ENCODE measurements at places on chromosomes 2 and 18.

GRCh38 chr2:39469807-39470206 lies 32.7 kb upstream of the MAP4K3 start:
- peak; percentile 70 for DNase-seq

DNA sequence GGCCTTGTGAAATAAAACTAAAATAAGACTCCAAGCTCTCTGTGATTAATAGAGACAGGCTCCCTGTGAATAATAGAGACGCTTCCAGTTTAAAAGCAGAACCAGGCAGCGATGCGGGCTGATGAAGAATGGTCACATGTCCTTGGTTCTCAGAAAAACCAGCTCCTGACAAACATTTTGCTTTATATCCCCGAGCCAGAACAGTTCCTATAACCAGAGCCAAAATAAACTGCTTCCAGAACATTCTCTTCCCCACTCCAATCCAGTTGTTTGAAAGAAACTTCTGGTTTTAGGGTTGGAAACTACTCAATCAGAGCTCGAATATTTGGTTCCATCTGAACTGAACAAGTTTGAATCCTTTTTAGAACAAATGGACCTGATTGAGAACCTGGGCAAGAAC lies 213.7 kb downstream of the TSN start:
- no peak for DNase-seq

DNA sequence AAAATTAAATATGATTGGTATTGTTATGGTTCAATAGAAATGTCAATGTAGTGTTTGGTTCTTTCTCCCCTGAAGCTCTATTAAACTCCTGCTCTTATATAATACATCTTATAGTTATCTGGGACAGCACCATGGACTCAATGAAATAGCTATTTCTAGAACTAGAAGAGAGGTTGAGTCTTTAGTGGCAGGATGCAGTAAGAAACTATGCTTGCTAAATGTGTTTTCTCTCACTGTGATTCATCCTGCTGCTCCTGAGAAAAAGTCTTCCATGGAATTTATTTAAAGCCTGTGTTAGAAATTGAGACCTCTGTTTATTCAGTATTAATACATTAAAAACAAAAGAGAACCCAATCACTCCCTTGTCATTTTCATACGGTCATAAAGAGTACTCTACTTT lies 61.5 kb downstream of the G6PC2 start:
- DNase-seq: no peak

- peak; percentile 68 for DNase-seq
Observed at GRCh38 chr2:151051574-151052220, 210.0 kb downstream of the RBM43 start.

GRCh38 chr18:23143016-23143814 lies 7.9 kb downstream of the CABLES1 start:
- DNase-seq: peak; percentile 85

DNA sequence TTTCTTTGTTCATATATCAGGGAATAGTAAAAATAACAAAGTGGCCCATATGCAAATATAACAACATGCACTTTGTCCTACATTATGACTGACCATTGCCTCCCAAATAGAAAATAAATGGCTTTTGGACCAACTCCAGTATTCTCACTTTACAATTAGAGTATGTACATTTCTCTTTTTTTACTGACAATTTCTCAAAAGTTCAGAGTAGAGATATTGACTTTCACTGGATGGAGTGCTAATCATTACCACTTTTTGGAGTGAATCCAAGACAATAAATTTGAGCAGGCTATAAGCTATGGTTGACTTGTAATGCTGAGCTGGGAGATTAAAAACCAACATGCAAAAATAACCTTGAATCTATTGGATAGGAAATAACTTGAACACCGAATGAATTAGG lies 987.4 kb downstream of the SUCLG1 start:
- peak; percentile 1 for DNase-seq

- DNase-seq: no peak
Observed at GRCh38 chr2:381181-381580, 93.3 kb upstream of the ALKAL2 start.

- DNase-seq: no peak
Observed at GRCh38 chr18:75216911-75217689, 6.5 kb downstream of the TSHZ1 start.

DNA sequence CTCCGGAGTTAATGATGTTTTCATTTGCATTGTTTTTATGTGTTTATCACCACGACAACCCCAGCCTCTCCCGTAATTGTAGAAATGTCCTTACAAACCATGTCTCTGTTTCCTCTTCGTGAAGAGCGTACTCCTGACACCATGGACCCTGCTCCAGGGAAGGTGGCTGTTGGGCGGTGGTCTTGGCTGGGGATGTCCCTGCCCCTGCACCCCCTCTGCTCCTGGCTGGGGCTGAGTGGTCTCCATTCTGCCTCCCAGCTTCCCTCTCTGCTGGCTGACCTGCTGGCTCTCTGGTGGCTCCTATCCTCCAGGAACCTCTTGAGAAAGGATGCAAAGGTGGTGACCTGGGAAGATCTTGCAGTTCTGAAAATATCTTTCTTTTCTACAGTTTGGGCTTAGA lies 81.1 kb downstream of the ASB1 start:
- no peak for DNase-seq

DNA sequence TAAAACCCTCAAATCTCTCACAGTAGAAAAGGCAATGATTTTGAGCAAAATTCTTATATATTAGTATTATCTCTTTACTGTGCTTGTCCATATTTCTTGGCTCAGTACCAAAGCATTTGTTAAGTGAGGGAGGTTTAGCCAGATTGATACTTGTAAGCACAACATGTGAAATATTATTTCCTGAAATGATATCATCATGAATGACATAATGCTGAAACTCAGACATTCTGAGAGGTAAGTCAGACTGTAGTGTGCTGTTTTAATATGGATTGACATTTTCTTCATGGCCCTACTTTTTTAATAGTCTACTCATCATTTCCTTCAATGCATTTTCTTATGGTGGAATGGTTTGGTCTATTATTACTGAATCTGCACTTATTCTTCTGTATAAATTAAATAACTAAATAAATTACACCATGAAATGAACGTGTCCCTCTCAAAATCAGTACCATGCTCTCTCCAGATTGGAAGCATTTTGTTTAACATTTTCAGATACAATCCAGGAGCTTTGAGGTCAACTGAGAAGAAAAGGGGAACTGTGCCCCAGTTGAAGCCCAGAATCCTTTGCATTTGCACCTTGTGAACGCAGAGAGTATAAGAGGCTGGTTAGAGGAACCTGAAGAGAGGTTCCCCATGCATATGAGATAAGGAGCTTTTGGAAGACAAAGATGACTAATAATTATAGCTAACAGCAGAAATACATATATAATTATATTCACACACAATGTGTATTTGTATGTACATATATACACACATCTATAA lies 50.1 kb upstream of the CRACDL start:
- peak; percentile 56 for DNase-seq

- DNase-seq: no peak
Observed at GRCh38 chr2:148459377-148459778, 185.2 kb upstream of the EPC2 start.

DNA sequence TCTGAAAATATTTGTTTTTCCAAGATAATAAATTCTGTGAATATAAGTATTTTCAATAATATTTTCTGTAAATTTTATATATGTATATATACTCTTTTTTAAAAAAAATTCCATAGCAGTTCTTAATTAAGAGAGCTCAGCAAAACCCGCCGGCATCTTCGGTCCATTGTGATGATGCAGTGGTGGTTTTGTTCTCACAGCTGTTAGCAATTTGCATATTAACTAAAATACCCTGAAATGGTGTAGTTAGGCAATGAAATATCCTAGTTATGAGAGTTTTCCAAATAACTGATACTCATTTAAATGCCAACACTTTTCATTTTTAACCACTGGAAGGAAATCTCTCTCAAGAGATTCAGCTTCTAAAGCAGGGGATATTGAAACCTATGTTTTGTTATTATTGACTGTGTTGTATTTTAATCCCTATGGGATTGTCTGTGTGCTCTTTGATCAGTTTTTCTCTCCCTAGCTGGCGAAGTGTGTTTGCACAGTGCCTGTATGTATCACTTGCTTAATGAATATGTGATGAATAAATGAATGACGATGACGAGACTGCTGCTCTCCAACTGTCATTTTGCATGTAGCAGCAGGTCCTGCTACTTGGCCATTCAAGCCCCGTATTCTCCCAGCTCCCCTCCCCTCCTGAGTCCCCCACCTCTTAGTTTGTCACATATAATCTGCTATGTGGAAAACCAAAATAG lies 42.4 kb downstream of the PSMG2 start:
- no peak for DNase-seq

GRCh38 chr2:61354543-61355197 lies 116.2 kb downstream of the USP34 start:
- no peak for DNase-seq

DNA sequence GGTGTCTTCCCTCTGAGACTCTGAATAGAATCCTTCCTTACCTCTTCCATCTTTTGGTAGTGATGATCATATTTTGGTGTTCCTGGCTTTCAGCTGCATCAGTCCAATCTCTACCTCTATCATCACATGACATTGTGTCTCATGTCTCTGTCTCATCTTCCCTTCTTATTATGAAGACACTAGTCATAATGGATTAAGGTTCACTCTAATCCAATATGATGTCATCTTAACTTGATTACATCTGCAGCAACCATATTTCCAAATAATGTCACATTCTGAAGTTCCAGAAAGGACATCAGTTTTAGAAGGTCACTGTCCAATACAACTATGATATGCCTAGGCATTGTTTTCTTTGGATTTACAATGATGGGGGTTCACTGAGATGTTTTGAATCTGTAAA lies 31.5 kb downstream of the CMPK2 start:
- no peak for DNase-seq

- DNase-seq: no peak
Observed at GRCh38 chr2:75186821-75187220, 12.5 kb downstream of the TACR1 start.

- peak; percentile 4 for DNase-seq
Observed at GRCh38 chr18:69838620-69839411, 108.9 kb downstream of the CD226 start.

DNA sequence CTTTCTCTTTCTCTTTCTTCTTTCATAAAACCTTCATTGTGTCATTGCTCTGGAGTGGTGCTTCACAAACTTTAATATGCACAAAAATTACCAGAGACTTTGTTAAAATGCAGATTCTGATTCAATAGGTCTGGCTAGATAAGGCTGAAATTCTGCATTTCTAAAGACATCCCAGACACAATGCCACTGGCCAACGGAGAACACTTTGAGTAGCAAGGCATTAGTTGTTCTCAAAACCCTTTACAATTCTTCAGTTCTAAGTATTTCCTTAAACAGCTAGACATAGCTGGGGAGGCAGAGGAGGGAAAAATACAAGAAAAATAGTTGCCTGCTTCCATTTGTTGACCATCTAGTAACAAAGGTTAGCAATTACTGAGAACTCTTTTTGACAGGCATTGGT lies 101.8 kb upstream of the PIK3C3 start:
- DNase-seq: no peak

GRCh38 chr18:805755-806110 lies 6.3 kb downstream of the YES1 start:
- no peak for DNase-seq

GRCh38 chr2:64711252-64711800 lies 57.6 kb upstream of the SERTAD2 start:
- no peak for DNase-seq

DNA sequence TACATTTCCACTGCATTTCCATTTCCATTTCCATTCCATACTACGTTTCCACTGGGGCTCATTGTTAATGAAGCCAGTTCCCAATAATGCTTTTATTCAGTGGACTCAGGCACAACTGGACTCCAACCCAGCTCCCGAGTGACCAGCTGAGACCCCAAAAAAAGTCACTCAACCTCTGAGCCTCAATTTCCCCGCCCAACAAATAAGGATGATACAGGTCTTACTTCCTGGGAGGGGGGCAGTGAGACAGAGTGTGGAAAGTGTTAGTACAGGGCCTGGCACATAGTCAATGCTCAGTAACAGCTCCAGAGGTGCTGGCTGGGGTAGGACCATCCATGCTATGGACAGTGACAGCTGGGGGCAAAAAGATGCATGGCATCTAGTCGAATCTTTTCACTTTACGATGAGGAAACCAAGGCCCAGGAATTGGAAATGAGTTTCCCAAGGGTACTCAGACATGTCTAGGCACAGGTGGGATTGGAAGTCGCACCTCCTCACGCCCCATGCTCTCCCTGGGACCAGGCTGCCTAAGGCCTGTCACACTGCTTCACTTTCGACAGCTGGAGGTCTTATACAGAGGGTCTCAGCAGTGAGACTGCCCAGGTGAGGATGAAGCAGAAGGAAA lies 226.5 kb downstream of the ANAPC1 start:
- DNase-seq: no peak

- DNase-seq: no peak
Observed at GRCh38 chr2:233416706-233417105, 62.4 kb downstream of the DGKD start.

GRCh38 chr2:152390837-152391236 lies 55.9 kb downstream of the FMNL2 start:
- no peak for DNase-seq

- DNase-seq: no peak
Observed at GRCh38 chr2:229520691-229521096, 193.7 kb downstream of the DNER start.

DNA sequence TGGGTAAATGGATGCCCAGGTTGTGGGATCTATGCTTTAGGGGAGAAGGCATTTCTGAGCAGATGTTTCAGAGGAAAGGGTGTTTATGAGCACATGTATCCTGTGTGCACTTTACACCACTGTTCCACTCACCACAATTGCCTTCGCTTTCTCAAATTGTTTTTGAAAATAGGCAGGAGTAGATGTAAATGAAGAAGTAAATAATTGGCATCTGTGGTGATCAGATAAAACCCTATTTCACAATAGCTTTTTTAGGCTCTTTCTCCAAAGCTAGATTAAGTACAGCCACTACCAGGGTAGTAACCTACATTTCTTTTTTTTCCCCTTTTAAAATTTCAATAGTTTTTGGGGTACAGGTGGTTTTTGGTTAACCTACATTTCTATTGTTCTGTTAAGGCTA lies 40.6 kb downstream of the TMEM178A start:
- no peak for DNase-seq

- DNase-seq: no peak
Observed at GRCh38 chr2:77487074-77487803, 34.9 kb downstream of the LRRTM4 start.

DNA sequence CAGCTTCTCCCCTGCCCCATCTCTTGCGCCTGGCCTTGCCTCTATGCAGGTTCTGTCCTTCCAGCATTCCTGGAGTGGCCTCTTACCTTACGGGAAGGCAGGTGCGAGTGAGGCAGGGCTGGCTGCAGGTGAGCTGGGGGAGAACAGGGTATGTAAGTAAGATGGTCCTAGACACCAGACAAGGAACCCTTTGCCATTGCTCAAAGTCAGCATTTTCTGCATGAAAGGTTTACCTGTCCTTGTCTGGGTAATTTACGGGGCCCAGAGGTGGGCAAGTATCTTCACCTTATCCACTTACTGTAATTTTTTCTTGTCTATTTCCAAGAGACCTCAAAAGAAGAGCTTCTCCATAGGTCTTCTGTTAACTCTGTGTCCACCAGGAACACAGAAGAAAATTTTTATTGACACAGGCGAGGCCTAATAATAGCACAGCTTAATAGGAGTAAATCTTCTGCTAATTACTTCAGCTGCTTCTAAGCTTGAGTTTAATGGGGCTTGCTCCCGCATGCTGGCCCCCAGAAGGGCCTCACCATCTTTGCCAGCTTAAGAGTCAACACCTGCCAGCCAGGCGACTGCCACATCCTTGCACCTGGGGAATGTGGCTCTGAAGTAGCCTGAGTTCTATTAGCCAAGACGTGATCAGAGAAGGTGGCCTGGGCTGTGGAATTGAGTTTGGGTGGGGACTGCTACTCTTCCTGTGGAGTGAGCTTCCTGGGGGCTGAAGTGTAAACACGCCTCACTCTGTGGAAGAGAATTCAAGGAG lies 27.1 kb downstream of the PCARE start:
- no peak for DNase-seq
